ENCODE measurements at places on chromosomes 12 and 14.

- DNase-seq, result no peak
These were observed 58.3 kb downstream of the VCPKMT start for GRCh38 chr14:50058113-50058512.

DNA sequence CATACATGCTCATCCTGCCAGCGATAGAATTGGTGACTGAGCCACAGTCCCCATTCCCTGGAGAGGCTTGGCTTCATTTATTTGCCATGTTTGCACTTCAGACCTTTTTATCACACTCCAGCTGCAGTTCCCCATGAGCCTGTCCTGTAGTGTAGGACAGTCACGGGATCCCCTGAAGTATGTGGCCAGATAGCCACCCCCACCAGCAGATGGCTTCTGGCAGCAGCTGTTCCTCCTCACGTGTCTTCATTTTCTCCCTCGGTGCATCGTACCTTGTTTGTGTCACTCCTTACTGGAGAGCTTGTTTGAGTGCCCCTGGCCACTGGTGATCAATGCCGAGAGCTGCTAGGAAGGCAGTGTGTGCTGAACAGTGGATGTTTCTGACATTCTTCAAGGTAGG lies 40.2 kb downstream of the UBE3B start:
- DNase-seq, result no peak

GRCh38 chr14:60164712-60165546 lies at the start of gene DHRS7:
Gene DHRS7 (minus strand): TSS chr14:60165398. CDS start chr14:60165309, 89 bp downstream.
- peak; percentile 60 for DNase-seq

GRCh38 chr12:124921200-124922031 lies 7.0 kb upstream of the UBC start:
- DNase-seq, result peak; percentile 61

DNA sequence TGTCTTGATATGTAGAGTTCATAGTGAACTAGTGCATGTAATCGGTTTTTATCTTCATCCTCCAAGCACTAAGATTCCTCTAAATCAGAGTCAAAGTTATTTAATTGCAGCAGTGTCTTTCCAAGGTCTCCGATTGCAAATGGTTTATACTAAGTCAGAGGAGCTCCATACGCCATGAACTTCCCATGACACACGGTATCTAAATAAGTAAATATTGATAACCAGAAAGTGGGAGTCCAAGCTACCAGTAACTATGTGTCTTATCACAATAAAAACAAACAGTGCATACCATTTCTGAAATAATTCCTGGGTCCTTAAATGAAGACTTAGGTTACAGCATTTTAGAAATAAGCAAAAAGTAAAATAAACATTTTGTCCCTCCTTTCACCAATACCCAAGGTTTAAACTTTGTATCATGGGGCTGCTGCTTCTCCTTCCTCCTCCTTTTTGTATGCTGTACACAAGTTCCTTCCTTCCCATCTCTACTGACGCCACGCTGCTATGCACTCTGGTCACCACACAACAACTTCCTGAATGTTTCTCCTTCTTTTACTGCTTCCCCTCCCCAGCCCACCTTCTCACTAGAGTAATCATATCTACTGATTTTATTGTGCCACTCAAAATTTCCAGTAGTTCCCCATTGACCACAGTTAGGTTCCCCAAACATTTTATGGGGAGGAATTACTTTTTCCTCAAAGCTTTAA lies 10.7 kb downstream of the NR1H4 start:
- no peak for DNase-seq

DNA sequence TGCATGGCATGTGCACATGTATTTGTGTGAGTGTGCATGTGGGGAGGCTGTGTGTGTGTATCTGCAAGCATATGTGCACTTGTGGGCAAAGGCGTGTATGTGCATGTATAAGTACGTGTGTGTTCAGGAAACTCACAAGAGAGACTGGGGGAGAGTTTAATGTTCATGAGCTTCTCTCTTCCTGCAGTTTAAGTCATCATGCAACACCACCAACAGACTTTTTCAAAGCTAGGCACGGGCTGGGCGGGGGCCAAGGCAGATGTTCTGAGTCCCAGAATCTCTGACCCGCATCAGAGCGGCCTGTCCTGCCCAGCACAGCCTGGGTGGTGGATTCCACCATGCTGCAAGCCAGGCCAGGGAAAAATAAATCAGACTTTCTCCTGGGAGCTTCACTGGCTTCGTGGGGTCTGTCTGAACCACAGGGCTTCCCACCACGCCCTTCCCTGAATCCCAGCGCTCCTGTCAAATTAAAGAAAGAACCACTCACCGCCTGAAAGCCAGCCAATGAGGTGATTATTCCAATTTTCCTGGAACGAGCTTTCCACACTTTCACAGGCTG lies 75.7 kb downstream of the PITPNM2 start:
- no peak for DNase-seq

DNA sequence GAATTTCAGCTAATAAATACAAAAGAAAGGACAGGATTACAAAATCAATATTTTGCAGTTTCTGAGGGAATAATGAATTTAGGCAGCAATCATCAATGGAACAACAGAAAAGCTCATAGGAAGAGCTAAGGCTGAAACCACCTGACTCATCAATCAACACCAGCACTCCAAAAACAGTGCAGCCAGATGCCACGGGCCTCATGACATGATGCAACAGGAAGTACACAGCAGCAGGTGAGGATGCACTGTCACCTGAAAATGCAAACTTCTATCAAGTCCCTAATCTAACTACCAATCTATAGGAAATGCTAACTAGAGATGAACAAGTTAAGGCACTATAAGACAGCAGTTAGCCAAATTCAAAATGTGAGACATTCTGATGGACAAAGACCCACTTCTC lies 21.7 kb downstream of the GNS start:
- DNase-seq, result no peak

GRCh38 chr12:116141110-116141832 lies 136.2 kb downstream of the MED13L start:
- DNase-seq, result no peak

GRCh38 chr14:95133282-95133681 lies 24.0 kb downstream of the DICER1 start:
- DNase-seq, result no peak

GRCh38 chr12:5912011-5912410 lies 33.0 kb downstream of the ANO2 start:
- no peak for DNase-seq

DNA sequence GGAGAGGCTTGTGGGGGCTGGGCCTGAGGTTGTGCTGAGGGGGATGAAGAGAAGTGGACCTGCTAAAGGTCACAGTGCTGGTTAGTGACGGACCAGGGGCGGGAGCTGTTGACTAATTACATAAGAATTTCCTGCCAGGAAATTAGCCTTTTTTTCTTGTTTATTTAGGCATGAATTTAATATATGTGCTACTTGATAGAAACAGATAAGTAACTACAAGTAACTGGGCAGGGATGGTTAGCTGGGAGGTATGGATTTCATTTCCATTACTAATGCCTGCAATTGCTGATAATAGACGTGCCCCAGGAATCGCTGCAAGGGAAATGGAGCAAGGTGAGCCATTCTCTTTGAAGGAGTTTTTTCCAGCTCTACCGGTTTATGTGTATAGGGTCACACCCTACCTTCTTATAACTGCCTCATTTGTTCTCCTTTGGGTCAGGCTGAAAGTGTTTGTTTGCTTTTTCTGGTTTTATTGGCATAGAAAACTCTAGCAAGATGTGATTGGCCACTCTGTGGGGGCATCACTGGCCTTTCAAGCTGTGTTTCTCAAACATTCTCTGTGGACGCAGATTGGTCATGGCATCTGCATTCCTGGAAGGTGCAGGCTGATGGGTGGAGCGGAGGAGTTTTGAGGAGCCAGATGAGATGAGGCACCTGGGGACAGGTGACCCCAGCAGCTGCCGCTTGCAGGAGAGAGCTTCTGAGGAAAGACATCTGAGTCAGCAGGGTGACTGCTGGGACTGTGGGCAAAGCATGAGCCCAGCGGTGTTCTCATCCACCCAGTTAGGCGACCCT lies 19.0 kb upstream of the GPRC5A start:
- no peak for DNase-seq

DNA sequence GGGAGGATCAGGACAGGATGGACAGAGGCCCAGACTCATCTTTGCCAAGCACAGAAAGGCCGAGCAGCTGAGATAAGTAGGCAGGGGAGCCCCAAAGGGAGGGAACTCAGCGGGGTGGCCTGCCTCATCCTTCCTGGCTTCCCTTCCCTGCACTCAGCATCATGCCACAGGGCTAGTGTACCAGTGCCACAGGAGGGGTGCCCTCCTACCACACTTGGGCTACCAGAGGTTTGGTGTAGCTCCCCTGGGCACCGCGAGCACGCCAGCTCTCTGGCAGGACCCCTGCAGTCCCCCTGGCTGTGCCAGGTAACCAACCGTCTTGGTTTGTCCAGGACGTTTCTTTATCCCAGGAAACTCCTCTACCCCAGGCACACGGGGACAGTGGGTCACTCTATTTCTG lies 123.5 kb downstream of the ESRRB start:
- DNase-seq, result no peak

DNA sequence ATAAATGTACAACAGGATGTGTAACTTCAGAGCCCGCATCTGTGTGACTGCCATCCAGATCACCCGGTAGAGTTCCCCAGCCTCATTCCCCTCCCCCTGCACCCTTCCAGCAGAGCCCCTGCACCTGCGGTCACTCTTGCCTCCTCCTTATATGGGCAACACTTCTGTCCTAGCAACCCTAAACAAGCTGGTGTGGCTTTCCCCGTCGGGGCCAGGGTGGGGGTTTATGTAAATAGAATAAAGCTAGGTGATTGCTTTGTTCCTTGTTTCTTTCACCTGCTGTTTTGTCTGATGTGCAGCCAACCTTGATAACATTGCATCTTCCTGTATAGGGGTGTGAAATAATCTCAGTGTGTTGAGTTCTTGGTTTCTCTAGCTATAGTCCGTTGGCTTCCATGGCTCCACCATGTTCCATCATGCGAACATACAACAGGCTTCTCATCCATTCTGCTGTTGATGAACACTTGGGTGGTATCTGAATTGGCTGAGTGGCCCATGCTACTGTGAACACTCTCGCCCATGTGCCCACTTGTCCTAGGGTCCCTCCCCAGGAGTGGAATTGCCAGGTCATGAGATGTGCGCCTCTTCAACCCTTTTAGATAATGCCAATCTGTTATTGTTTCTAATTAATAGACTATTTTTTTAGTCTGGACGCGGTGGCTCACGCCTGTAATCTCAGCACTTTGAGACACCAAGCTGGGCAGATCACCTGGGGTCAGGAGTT lies 102.2 kb downstream of the KIF26A start:
- DNase-seq, result no peak

DNA sequence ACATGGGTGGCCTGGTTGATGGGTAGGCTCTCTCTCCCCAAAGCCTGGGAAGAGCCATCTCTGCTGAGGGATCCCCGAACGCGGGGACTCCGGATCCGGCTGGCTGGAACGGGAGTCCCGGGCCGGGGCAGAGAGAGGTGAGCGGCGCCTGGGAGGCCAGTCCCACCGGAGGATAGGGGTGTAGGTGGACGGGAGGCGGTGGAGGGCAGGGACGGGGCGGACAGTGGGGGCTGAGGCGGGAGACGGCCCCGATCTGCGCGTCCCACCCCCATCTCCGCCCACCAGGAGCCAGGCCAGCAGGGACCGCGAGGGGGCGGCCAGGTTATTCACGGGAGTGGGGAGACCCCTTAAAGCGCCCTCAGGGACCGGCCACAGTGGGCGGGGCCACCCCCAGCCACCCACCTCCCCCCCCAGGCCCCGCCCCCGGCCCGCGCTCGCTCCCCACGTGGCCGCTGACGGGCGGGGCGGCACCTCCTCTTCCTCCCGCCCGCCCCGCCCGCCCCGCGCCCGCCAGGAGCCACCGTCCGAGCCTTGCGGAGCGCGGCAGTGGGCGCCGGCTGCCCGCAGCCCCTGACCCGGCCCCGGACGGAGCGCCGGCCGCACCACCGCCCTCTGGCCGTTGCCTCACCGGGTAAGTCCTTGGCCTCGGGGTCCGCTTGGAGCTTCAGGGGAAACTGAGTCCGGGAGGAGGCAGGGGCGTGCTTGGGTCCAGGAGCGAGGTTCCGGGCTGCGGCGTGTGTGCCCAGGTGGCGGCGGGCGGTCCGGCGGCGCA lies at the start of gene INF2:
Gene INF2 (plus strand): TSS at position 510 of the 772 bp plus-strand sequence. CDS start 11,748 bp downstream, outside the sequence.
- DNase-seq, result peak; percentile 56

DNA sequence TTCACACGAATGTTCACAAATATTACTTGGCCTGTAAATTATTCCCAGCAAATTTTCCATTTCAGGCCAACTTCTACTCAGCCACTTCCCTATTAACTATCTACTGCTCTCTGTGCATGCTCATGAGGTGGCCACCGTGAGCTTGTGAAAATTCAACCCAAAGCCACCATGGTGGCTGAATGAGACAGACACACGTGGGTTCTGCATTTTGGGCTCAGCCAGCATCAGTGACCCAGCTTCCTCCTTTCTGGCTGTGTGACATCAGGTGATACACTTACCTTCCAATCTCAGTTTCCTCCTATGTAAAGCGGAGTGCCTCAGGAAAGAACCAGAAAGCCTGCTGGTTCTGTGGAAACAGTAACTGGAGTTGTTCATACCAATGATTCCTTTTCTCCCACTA lies 175.8 kb downstream of the FOXN3 start:
- DNase-seq, result no peak

GRCh38 chr14:68625366-68626090 lies 167.3 kb downstream of the ZFP36L1 start:
- DNase-seq, result no peak

DNA sequence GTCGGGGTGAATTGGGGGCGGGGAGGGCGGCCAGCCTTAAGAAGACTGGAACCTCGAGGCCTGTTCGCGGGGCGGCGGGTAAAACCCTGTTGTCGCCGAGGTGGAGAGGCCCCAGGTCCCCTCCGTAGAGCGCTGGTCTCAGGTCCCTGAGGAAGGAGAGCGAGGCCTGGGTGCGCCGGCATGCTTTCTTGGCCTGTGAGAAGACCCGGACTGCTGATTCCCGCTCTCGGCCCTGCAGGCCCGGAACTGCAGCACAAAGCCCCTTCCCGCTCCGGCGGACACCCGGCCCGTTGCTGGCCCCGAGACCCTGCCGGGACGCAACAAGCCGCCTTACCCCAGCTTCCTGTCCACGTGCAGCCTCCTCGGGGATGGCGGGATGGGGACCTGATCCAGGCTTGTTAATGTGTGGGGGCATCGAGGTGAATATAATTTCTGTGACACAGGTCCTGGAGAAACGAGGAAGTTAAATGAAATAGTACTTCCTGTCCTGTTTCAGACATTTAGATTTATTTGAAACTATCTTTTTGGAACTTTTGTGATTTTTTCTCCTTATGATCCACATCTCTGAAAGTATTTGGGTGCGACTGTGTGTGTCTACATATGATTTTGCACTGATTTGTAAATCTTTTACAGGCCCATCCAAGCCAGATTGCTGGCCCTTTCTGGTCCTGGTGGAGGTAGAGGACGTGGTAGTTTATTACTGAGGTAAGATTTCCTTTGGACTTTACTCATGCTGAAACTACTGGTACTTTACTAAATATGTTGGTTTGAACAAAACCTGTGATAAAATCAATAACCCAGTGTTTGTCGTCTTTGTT lies 600 bp downstream of the PNN start:
- no peak for DNase-seq

DNA sequence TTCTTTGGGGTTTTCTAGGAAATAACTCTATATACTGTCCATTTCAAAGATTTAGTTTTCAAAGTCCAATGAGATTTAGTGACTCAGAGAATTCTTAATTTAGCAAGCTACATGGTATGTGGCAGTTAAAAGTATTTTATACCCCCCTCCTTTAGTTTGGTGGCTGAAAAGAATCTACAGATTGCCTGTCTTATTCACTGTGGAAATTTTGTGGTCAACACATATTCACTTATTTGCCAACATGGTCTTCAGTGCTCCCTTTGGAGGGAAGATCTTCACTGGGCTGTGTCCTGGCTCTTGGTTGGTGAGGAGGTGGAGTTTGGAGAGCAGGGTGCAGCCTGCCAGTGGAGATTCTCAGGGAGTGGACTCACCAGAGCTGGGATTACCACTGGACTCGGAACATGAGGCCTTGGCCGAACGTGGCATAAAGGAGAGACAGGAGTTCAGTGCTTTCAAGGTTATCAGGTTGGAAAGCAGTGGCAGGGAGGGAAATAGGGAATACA lies 39.8 kb downstream of the SAMD4A start:
- DNase-seq, result no peak
